ENCODE measurements at places on chromosomes 4 and X.

DNA sequence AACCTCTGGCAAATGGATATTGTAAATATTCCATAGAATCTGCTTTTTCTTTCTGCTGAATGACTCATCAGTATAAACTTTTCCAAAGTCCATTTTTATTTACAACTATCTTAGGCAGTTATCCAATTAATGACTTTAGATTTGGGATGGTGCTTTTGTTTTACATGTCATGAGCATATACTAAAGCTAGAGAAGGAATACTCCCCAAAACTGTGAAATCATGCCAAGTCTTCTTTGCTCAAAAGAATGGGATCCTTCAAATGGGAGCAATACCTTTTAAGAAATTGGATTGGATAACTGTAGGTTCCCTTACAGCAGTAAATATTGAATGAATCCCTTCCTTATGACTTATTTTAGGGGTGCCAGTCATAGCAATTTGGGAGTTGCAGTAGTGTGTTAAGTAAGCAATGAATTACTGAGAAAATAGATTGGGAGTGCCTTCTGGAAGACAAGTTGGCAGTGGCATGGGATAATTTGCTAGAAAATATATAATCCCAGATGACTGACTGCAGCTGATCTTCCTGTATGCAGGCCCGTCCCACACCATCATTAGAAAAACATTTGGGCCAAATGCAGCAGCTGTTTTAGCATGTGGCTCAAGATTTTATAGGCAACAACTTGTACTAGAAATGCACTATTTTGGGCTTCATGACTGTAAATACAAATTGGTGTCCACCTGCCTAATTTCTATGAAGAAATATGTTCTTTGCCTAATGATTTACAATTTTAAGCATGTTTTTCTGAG lies 2.8 kb downstream of the TMPRSS11D start:
- no peak for DNase-seq

DNA sequence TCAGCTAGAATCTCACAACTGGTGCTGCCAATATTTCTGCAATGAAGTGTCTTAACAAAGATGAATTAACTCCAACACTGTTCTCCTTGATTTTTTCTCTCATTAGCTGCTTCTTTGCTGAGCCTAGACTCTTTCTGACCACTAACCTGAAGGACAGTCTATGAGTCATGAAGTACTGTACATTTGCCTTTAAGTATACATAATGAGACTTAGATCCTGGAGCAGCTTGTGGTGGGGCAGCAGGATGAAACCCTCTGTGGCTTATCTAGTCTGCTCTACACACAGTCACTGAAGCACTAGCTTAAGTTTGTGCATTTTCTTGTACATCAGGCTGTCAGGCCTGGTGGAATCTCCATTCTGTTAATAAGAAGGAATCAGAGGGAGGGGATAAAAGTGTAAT lies 307.4 kb upstream of the SMIM31 start:
- DNase-seq, result no peak

DNA sequence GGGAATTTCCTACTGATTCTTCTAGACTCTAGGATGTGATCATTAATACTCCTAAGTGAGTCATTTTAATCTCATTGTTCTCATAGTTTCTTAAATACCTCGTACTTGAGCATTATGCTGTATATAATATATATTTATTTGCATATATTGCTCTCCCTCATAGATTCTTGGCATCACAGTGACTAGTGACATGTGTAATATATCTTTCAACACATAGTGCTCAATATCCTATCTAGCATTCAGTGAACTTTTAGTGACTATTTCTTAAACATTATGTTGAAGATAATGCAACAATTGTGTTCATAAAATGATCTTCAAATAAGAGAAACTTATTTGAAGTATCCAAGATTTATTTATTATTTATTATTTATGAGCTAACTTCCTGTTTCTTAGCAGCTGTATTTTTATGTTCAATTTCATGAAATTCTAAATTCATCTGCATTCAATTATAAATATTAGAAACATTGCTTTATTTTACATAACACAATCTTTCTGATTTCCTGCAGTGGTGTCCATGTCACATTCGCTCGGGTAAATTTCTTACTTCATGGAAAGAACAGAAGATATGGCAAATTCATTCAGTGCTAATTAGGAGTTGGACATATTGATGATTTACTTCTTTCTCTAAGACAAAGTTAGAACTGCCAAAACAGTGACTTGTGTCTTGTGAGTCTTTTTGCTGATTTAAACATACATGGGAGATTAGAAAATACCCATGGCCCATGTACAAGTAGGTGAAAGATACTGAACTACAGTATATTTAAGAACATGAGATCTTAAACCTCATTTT lies 1095.5 kb upstream of the IGFBP7 start:
- DNase-seq, result no peak

- no peak for DNase-seq
These were observed 139.5 kb downstream of the RAPGEF2 start for GRCh38 chr4:159242427-159242826.

- no peak for DNase-seq
These were observed 30.4 kb downstream of the LAMTOR3 start for GRCh38 chr4:99863804-99864203.

DNA sequence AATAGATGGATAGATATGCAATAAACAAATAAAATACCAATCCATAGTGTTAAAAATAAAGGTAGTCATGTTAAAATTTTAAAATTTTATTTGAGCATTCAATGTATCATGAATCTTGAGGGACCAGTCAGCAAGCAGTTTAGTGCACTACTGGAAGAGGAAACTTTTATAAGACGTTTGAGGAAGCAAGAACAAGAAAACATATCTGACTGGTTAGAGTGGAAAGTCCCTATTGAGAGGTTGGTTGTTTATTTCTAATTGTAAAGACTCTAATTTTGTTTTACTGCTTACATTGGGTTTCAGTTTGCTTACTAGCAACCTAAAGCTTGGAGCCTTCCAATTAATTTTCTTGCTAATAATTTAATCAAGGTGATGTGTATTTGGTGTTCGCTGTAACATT lies 786.2 kb downstream of the RAB28 start:
- no peak for DNase-seq

GRCh38 chr4:113293043-113293560 lies 243.6 kb downstream of the ANK2 start:
- DNase-seq, result no peak

GRCh38 chr4:65661471-65661870 lies 8.8 kb downstream of the EPHA5 start:
- no peak for DNase-seq

DNA sequence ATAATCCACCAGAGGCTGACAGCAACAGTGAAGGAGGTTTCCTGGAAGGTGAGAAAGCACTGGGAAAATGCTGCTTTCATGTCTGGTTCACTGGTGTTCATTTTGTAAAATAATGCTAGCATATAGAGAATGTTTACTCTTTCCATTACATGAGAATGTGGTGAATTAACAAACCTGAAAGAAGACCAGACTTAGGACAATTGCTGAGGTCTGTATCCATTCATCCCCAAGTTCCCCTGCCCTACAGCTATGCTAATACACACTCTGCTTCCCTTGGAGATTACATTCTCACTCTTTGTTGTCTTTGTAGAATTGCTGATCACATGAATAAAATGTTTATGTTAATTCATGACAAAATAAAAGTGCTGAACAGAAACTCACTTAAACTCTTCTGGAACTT lies 99.5 kb downstream of the ARHGAP6 start:
- DNase-seq, result no peak
